ENCODE measurements at places on chromosomes 1 and 21.

GRCh38 chr1:89607586-89608318 lies 25.2 kb upstream of the LRRC8C start:
- no peak for DNase-seq

GRCh38 chr1:64265141-64265540 lies 61.7 kb downstream of the UBE2U start:
- DNase-seq: no peak

GRCh38 chr1:116033322-116033721 lies 57.0 kb downstream of the SLC22A15 start:
- no peak for DNase-seq

DNA sequence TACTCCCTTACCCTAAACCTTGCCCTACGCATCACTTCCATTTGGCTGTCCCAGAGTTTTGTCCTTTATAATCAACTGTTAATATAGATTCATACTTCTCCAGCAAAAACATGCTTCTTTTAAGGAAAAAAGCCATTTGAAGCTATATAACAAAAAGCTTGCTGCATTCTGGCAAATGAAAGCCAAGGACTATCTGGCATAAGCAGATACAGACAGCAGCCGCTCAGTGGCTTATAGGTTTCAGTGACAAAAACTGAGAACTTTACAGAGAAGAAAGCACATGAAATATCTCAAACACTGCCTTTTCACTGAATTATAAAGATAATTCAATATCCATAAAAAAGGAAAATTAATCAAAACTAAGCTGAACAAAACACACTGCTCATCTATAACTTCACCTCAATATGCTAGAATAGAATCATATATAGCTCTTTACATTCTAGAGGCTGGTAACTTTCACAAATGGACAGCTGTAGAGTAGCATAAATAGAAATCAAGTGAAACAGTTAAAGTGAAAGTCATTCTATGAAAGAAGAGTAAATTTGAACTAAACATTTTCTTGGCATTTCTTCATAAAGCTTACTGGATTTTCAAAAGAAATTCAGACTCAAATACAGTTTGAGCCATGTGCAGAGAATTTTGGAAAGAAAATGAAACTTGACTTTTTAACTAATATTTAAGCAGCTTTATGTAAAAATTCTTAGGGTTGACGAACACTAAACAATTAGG lies 19.6 kb downstream of the CDC42BPA start:
- DNase-seq: no peak

DNA sequence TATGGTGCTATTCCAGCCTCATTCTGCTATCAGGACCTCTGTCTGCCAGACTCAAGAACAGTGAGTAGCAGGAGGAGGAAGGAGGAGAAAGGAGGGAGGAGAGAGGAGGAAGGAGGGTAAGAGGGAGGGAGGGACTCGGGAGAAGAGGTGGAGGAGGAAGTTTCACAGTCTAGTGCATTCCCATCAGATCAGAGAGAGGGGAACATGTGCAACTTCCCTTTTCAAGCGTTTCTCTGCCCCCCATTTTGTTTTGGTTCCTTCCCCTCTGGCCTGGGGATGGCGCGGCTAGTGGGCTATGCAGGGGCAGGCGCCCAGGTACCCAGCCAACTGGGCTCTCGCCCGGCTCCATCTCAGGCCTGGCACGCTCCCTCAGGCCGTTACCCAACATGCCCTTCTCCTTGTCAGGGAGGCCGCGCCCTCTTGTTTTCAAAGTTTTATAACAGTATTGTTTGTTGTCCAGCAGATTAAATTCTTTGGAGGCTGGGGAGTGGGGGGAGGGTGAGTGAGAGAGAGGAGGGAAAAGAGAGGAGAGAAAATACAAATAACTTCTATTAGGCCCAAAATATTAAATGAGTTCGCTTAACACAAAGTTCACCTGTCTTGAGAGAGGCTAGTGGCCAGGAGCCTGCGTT lies 56.0 kb downstream of the CD46 start:
- no peak for DNase-seq

GRCh38 chr1:74652711-74653139 lies 20.9 kb downstream of the ERICH3 start:
- DNase-seq: no peak

- DNase-seq: no peak
Observed at GRCh38 chr1:162902416-162902815, 41.4 kb upstream of the CCDC190 start.

DNA sequence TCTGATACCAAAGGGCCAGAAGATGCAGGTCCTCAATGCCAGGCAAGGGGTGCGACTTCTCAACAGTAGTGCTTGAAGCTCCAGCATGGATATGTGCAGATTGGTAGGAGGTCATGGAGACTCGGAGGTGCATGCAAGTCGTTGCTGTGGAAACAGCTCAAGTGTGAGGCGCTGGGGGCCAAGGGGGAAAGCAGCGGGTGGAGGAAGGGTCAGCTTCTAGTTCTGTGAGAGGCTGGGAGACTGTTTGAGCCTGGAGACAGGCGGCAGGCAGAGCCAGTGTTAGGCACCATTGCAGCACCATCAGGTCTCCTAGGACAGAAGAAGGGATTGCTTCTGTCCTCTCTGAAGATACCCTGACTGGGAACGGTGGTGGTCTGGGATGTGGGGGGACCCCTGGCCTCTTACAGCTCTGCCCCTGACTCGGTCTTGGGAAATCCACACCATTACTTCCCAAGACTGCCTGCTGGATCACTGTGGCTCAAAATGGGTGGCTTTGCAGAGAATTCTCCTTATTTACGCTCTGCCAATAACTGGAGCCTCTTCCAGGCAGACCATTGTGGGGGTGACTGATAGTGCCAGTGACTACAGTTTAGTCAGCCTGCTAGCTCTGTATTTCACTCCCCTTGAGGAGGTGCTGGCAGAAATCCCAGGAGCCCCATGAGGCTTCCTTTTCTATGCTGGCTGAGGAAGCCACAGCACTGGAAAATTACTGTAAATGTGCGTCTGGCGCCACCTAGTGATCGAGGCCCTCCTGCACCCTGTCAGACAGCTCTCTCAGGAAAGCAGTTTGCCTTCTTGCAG lies 46.3 kb upstream of the VANGL1 start:
- peak; percentile 86 for DNase-seq

GRCh38 chr1:225508538-225509375 lies 80.9 kb upstream of the LBR start:
- DNase-seq: peak; percentile 90

DNA sequence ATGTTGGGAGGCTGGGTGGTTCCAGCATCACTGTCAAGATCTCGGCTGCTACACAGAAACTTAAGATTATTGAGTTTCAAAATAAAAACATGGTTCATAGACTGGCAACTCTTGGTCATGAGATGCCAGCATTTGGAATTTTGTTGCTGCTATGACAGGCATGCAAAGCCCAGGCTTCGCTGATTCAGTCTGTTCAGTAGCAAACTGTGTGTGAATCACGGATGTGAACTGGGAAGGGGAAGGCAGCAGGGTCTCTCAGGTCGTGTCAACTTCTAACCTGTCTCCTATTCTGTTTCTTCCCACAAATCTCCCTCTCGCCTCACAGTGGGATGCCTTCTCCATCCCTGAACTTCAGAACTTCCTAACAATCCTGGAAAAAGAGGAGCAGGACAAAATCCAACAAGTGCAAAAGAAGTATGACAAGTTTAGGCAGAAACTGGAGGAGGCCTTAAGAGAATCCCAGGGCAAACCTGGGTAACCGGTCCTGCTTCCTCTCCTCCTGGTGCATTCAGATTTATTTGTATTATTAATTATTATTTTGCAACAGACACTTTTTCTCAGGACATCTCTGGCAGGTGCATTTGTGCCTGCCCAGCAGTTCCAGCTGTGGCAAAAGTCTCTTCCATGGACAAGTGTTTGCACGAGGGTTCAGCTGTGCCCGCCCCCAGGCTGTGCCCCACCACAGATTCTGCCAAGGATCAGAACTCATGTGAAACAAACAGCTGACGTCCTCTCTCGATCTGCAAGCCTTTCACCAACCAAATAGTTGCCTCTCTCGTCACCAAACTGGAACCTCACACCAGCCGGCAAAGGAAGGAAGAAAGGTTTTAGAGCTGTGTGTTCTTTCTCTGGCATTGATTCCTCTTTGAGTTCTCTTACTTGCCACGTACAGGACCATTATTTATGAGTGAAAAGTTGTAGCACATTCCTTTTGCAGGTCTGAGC lies 25.5 kb downstream of the EIF2D start:
- DNase-seq: no peak

GRCh38 chr1:47948126-47948525 lies 49.1 kb downstream of the TRABD2B start:
- no peak for DNase-seq

GRCh38 chr1:115330480-115331013 lies 7.5 kb downstream of the NGF start:
- no peak for DNase-seq

- no peak for DNase-seq
Observed at GRCh38 chr1:225435487-225435886, 7.6 kb upstream of the LBR start.

DNA sequence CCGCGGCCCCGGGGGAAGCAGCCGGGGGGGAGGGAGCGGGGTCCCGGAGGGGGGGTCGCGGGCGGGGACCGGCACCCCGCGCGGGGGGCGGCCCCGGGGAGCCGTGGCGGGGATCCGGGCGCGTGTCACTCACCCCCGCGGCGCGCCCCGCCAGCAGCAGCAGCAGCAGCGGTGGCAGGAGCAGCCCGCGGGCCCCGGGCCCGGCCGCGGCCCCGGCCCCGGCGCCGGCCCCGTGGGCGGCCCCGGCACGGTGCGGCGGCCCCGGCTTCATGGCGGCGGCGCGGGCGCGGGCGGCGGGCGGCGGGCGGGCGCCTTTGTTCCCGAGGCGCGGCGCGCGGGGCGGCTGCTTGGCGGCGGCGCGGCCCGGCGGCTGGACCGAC lies 252 bp downstream of the SDC3 start:
- no peak for DNase-seq

DNA sequence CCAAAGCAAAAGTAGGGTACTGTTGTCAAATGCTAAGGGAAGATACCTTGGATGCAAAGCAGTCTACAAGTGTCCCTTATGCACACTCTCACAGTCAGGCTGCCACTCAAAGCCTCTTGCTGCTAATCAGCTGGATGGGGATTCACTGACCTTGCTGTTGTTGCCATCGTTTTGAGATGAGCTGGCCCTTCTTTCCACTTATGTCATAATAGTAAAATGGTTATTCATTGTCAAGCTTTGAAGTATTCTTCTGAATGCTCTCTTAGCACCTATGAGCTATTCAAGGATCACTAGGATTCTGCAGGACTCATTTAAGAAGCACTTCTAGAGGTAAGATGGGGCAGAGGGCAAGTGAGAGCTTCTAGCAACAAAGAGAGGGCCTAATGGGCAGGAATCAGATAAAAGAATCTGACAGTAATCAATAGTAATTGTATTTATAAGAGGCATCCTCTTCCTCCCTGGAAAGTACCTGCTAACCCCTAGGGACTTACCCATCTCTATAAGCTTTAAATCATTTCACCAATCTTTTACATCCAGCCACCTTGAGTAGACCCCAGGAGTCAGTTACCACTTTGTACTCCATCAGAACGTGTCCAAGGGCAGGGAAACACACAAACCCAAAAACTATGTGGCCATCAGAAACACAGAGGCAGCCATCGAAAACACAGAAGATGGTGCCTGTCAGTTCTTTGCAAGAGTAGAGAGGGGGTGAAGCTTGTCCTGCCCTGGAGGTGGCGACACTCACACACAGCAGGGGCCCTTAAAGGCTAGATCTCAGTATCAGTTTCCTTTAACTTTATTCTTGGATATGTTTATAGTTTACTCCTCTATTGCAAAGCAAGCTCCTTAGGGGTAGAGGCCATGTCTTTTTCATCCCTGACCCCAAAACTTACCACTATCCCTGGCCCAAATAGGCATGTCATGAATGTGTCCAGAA lies 103.7 kb upstream of the NFIA start:
- no peak for DNase-seq

GRCh38 chr1:45492691-45493090 lies 1.7 kb upstream of the TESK2 start:
- no peak for DNase-seq

GRCh38 chr1:47751193-47751592 lies 246.0 kb downstream of the TRABD2B start:
- no peak for DNase-seq

DNA sequence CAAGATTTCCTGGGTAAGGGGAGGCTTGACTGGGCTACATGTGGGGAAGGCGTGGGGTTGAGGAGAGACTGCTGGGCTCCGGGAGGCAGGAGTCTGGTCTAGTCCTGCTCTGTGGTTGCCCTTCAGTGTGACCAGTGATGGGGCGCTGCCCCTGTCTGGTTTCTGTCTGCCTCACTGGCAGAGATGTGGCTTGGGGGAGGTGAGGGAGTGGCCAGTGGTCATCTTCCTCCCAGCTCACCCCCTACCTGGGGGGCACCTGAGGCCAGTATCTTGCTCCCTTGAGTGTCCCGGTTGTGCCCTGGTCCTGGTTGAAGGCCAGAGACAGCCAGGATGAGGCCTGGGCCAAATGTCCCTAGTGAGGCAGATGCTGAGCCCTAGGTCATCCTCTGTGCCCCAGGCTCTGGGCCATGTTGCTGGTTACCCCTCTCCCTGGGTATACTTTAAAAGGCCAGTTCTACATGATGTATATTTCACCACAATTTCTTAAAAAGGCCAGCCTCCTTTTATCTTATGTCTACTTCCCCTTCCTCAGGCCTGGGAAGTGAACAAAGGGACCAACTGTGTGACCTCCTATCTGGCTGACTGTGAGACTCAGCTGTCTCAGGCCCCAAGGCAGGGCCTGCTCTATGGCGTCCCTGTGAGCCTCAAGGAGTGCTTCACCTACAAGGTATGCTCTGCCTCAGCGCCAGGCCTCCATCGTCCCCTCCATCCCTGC lies 10.5 kb downstream of the FAAH start:
- DNase-seq: no peak

- no peak for DNase-seq
Observed at GRCh38 chr1:218226005-218226404, 59.1 kb upstream of the RRP15 start.

- DNase-seq: no peak
Observed at GRCh38 chr1:220176540-220176939, 82.6 kb downstream of the IARS2 start.

DNA sequence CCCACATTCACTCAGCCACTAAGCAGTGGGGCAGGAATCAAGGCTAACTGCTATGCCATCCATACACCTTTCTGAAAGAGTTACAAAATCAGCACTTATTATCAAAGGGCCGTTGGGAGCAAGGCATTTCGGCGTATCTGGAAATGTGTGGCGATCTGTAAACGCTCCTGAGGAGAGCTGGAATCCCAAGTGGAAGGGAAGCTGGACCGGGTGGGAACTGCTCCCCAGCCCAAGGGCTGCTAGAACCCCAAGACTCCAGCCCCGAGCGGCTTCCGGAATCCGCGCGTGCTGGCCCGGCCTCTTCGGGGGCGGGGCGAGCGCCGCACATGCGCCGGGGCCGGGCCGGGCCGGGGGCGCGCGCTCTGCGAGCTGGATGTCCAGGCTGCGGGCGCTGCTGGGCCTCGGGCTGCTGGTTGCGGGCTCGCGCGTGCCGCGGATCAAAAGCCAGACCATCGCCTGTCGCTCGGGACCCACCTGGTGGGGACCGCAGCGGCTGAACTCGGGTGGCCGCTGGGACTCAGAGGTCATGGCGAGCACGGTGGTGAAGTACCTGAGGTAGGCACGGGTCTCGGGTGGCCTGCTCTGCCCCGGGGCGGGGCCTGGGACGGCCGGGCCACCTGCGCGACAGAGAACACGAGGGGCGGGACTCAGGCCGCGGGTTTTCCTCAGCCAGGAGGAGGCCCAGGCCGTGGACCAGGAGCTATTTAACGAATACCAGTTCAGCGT lies at the start of gene NAXE:
Gene NAXE, plus strand, starts transcription at position 345 of the 726 bp plus-strand sequence. Its CDS starts 29 bp downstream, at position 374.
- no peak for DNase-seq

- no peak for DNase-seq
Observed at GRCh38 chr1:47424336-47424982, 8.4 kb downstream of the FOXE3 start.

All from brain pericyte (primary cell).